Femur (tissue), 1 donor: ENCODE measurements at places on chromosomes 2 and 18.

DNA sequence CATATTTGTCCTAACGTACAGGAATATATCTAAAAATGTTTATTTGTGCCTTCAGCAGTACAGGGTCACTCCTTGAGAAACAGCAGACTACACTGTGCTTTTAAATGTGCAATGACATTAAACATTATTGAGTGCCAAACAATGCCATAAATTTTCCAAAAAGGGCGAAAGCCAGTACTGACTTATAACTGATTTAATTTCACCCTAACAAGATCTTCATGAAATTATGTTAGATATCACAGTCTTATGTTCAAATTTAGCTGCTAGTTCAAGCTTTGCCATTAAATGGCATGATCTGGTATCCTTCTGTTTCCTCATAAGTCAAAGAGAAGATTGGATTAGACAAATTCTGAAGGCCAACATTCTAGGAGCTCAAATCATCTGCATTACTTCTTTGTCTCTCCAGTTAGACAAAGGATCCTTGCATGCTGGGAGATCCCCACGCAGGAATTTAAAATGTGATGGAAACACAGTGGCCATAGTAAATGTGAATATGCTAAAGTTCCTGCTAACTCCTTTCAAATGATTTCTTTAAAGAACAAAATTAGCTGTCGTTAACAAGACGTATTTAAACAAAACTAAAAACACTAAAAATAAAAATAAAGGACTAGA lies 129.3 kb upstream of the STON1 start:
- DNase-seq = no peak

GRCh38 chr2:102350137-102350793 lies 5.3 kb upstream of the IL18R1 start:
- no peak for DNase-seq

GRCh38 chr18:54812885-54813284 lies 15.4 kb upstream of the RAB27B start:
- DNase-seq = no peak

DNA sequence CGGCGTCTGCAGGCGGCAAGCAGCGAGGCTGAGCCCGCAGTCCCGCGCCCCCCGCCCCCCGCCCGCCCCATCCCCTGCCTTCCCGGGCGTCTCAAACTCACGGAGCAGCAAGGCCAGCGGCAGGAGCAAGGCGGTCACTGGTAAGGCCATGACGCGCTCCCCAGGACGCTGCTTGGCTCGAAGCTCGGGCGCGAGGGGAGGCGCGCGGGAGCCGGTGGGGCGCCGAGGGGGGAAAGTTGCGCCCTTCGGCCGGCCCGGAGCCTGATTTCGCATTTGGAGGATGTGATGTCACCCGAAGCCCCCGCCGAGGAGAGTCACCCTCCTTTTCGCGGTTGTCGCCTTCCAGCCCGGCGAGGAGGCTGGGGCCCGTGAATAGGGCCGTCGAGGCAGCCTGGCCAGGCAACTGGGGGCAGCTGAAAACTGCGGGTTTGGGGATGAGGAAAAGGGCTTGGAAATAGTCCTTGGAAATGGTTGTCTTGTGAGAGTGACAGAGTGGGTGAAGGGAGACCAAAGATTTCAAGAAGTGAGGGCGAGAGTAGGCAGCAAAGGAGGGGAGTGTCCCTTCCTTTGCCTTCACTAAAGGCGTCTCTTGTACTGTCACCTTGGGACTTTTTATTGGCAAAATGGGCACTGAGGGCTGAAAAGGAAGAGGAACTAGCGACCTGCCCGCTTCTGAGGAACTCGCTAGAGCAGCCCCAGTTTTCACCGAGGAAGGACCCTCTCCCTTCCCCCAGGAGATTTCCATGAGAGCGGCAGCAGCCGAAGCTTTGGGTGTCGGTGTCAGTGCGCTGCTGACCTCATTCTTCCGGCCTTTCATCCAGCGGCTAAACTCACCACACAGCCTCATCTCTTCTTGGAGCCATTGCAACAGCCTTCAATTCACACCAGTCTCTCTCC lies at the start of gene CD8A:
TSS of gene CD8A (minus strand) at position 238 of the 897 bp plus-strand sequence. CDS start at position 150, 88 bp downstream.
- no peak for DNase-seq

- no peak for DNase-seq
Measured at GRCh38 chr2:162731917-162732804, 106.4 kb downstream of the KCNH7 start.

- no peak for DNase-seq
Measured at GRCh38 chr2:10903861-10904210, 7.9 kb upstream of the KCNF1 start.

- no peak for DNase-seq
Measured at GRCh38 chr18:78739882-78740677, 239.5 kb upstream of the SALL3 start.

- no peak for DNase-seq
Measured at GRCh38 chr2:215695861-215696260, 260.0 kb upstream of the FN1 start.

DNA sequence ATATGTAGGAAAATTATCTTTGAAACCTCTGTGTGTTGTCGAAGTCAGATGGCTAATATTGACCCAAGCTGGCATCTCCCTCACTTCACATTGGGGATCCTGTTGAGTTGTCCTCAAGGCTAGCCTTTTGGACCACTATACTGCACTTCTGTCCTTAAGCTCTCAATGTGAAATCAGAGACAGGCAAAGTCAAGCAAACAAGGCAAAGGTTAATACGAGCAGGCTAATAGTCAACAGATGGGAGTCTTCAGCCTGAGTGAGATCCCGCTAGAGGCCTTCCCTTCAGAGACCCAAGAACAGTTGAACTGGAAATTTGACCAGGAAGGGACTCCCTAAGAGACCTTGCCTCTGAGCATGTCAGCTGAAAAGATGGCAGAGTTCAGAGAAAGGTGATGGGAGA lies 475.4 kb downstream of the PARD3B start:
- no peak for DNase-seq

DNA sequence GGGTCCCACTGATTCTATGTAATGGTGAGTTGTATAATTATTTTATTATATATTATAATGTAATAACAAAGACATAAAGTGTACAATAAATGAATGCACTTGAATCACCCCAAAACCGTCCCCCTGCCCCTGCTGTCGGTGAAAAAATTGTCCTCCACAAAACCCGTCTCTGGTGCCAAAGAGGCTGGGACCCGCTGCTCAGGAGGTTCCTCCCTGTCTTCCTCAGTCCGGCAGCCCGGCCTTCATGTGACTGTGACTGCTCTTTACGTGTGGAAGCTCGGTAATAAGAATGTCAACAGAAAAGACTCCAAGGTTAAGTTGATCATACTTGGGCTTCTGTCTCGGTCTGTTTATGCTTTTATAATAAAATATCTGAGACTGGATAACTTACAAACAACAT lies 32.7 kb upstream of the ADNP2 start:
- DNase-seq = no peak

DNA sequence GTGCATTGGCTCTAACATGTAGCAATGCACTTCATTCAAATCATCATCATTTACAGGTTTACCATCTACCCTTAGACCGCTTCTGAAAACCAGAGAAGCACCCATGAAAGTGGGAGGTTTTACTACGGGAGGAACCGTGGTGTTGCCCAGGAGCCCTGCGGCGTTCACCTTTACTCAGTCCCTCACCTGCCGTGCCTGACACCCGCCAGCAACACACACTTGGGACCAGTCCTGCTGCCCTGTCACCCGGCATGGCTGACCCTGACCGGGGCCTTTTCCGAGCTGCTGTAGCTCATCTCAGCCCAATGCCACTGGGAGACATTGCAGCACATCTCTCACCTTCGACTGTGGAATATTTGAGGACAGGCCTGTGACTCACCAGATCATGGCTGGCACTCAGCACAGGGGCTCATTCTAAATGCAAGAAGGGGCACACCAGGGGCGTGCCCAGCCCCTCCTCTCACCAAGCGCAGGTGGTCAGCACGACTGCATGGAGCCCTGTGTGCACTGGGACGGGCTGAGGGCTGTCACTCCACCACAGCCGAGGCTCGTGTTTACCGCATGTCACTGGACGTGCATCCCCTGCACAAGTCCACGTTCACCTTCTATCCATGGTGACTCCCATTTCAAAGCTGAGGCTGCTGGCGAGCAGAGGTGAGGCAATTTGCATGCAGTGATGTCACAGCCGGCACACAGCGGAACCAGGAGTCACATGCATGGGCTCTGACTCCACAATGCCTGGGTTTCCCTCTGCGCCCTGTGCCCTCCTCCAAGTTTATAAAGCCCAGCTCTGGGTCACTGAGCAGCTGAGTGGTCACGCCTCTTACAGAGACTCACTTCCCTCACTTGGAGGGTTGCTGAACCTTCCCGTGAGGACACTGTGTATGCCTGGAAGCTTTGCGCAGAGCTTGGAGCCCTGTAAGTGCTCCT lies 76.7 kb upstream of the SNTG2 start:
- no peak for DNase-seq

GRCh38 chr2:120786038-120786960 lies 50.6 kb downstream of the GLI2 start:
- no peak for DNase-seq
